ENCODE measurements at places on chromosomes 7 and 10.
A peak's percentile ranks its signal among the peaks of the same experiment; 100 is the strongest.

GRCh38 chr10:77036993-77037734, 600.4 kb downstream of the KCNMA1 start:
- no peak for DNase-seq

- DNase-seq, result no peak
These were observed 215.9 kb downstream of the HECW1 start for GRCh38 chr7:43328336-43328735.

- no peak for DNase-seq
These were observed 28.8 kb upstream of the CHST15 start for GRCh38 chr10:124122211-124122610.

- DNase-seq, result no peak
These were observed 52.9 kb downstream of the CYP2C9 start for GRCh38 chr10:94991243-94991888.

DNA sequence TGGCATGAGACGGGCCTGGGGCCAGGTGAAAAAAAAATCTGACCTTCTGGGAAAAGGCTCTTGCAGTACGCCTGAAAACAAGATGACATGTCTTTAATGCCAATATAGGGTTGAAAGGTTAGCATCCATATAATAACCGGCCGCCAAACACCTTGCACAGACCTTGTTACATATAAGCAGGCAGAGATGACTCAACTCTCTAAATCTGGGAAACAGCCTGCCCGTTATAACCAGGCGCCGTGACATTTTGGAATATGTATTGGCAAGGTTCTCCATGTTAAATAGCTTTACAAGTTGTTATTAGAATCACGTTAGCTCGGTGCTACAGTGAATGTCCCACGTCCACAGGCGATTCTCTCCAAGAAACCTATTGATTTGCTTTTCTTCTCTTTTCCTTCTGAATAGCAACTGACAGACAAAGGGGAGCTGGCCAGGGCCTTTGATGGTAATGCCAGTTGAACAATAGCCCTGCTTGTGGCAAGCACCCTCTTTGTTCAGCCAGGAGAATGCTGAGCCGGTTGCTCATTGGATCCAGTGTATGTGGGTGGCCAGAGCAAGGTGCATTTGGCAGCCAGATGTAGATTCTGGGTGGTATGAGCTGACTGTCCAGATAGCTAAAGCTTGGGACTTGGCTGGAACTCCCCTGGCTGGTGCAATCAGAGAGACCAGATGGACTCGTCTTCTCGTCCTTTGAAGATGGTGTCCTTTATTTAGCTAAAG, 80.1 kb upstream of the AUTS2 start:
- no peak for DNase-seq

DNA sequence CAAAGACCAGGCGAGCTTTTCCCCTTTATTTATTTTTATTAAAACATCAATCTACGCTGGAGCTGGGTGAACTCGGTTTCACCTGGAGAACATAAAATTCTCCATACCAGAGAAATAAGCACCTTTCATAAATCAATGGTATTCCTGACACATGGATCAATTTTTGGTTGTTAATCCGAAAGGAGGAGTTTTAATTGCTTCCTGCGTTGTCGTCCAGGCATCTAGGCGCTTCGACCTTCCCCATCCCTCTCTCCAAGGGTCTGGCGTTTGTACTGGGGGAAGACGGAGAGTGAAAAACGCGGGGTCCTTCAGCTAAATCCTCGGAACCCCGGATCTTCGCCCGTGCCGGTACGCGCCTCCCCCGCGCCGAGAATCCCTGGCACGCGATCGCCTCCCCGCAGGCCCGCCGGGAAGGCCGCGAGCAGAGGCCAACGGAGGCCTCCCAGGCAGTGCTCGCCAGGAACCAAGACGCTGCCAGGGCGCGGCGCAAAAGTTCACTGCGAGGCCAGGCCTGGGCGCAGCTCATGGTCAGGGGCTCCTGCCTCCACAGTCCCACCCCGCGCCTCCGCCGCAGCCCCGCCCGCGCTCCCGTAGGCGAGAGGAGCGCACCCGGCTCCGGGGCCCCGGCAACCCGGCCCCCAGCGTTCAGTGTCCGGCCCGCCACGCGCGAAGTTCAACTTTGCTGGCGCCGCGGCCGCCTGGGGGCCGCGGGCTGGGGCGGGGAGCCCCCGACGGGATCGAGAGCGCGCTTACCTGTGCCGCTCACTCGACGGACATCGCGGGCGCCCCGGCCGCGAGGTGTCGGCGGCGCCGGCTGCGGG, 8.3 kb upstream of the EBF3 start:
- DNase-seq, result no peak

- DNase-seq, result no peak
These were observed 92.4 kb downstream of the WNT2 start for GRCh38 chr7:117230276-117231046.

DNA sequence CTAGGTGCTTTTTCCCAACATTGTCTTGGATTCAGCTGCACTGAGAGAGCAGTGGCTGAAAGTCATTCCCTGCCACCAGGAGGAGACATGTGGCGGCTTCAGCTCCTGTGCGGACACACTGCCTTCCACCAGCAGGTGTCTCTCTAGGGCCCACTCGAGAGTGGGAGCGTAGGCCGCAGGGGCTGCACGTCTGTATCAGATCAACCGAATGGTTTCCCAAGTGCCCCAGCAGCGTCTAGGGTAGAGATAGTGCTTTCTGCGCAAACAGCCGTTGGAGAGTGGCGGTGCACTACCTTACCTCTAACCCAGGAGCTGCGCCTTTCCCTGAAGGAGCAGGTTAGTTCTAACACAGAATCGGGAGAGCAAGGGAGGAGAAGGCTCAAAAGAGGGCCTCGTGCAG, 31.7 kb downstream of the PAPOLB start:
- DNase-seq, result peak; percentile 9

DNA sequence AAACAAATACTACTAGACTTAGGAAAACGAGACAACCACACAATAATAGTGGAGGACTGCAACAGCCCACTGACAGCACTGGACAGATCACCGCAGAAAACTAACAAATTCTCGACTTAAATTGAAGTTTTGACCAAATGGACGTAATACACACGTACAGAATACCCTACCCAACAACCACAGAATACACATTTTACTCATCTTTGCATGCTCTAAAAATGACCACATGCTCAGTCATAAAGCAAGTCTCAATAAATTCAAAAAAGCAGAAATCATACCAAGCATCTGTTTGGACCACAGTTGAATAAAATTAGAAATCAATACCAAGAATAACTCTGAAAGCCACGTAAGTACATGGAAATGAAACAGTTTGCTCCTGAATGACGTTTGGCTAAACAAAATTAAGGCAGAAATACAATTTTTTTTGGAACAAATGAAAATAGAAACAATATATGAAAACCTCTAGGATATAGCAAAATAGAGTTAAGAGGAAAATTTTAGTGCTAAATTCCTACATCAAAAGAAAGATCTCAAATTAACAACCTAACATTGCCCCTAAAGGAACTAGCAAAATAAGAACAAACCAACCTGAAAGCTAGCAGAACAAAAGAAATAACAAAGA, 30.6 kb downstream of the MAPK8 start:
- no peak for DNase-seq

- no peak for DNase-seq
These were observed 256.6 kb upstream of the SEMA3C start for GRCh38 chr7:81175275-81175940.

DNA sequence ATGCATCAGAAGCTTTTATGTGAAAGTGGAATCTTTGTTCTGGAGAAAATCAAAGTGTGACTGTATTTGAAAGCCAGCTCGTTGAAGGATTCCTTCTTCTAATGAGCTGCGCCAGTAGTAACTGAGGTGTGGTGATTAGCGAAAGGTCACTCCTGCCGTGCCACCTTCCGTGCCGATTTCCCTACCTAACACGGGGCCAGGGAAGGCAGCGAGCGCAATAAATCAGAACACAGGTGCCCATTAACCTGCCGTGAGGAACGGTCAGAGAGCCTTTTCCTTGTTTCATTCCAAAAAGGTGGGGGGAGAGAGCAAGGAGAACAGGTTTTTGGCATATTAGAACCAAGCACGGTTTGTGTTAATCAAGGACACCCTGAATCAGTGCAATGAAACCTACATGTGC, 258.0 kb downstream of the CELF2 start:
- DNase-seq, result no peak

DNA sequence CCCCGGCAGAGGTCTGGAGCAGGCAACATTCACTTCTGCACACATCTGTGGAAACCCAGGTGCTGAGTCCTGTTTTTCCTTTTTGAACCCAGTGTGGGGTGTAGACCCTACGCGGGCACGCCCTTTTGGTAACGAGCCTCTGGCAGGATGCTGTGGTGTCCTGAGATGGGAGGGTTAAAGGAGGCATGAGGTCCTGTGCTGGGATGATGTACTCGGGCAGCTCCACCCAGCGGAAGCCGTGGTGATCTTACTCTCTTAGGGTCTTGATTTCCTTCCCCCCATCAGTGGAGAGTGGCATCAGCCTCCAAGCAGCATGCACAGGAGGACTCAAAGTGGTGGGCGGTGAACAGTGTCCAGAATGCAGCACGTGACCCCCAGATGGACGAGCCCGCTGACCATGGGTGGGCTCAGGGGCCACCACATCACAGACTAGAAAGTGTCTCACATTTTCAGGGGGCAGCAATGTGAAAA, 148.6 kb downstream of the DNAJB6 start:
- DNase-seq, result no peak

DNA sequence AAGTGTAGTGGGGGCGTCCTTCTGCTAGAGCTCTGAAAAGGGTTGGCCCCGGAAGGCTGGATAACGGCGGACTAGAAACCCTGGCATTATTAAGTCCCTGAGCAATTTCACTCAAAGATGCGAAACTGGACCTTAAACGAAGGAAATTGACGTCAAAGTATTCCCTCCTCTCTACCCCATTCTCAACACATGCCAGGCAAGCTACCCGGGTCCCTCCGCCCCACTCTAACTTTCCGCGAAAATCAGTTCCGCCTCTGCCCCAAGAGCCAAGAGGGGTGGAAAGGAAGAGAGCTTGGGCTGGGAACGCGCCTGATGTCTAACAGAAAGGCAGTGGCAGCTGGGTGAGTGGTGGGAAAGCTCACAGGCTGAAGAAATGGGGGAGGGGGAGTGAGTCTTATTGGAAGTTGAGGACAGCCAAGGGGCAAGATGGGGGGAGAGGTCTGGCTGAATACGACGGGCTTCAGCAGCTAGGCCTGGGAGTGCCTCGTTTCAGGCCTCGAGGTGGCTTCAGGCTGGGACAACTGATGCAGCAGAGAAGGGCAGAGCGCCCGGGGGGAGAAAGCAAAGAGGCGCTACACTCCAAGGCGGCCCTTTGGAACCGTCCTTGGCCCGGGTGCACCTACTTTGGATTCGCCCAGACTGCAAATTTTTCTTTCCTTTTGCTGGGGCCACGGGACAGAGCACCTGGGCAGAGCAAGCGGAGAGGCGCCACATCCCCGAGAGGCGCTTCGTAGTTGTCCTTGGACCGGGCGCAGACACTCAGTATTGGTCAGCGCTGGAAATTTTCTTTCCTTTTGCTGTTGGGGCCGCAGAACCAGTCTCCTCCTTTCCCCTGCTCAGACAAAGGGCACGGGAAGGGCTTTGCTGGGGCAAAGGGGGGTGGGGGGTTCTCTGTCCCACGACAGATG, 2.0 kb upstream of the FEZF1 start:
- no peak for DNase-seq

- DNase-seq, result no peak
These were observed 52.7 kb downstream of the PRLHR start for GRCh38 chr10:118542745-118543144.
